ENCODE measurements at places on chromosomes 5 and 9.
A peak's percentile ranks its signal among the peaks of the same experiment; 100 is the strongest.

DNA sequence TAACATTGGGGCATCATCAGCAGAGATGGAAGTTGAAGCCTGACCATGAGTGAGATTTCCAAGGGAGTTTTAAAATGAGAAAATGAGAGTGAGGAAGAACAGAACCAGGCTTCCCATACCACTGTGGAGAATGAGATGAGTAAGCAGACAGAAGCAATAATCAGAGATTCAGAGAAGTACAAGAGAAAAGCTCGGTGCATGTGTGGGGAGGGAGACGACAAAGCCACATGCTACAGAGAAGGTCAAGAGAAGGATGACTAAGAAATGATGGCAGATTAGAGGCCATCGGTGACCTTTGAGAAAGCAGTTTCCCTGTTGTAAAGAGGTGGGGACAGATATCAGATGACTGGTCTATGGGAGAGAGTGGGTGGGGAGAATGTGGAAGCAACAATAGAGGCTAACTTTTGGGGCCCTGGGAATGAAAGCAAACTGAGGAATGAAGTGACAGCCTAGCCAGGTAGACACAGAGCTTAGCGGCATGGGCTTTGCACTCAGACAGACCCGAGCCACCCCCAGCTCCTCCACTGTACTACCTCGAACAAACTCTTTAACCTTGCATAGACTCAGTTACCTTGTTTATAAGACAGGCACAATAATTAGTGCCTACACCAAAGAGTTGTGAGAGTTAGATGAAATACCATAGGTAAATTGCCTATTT lies 207.7 kb downstream of the PIK3R1 start:
- no peak for DNase-seq

GRCh38 chr5:66171349-66172344 lies 27.5 kb downstream of the SREK1 start:
- peak; percentile 12 for DNase-seq

GRCh38 chr5:89343666-89344065 lies 460.7 kb upstream of the MEF2C start:
- no peak for DNase-seq

- peak; percentile 94 for DNase-seq
These were observed 6.1 kb downstream of the NOTCH1 start for GRCh38 chr9:136539427-136540421.

DNA sequence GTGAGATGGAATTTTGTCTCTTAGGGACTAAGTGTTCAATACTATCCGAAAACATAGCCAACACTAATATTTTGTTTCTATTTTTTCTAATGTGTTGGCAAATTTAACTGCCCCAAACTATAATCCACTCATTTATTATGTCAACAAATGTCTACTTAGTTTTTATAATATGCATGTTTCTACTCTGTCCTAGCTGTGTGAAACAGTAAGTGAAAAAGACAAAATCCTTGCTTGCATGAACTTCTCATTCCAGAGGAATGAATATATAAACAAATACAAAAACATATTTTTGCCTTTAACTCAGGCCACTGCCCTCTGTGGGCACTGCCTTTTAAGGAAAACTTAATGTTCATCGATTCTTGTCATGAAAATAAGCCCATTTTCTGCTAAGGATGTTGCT lies 1275.4 kb upstream of the CDH18 start:
- no peak for DNase-seq

GRCh38 chr9:111375817-111376564 lies 46.0 kb upstream of the OR2K2 start:
- DNase-seq: no peak

DNA sequence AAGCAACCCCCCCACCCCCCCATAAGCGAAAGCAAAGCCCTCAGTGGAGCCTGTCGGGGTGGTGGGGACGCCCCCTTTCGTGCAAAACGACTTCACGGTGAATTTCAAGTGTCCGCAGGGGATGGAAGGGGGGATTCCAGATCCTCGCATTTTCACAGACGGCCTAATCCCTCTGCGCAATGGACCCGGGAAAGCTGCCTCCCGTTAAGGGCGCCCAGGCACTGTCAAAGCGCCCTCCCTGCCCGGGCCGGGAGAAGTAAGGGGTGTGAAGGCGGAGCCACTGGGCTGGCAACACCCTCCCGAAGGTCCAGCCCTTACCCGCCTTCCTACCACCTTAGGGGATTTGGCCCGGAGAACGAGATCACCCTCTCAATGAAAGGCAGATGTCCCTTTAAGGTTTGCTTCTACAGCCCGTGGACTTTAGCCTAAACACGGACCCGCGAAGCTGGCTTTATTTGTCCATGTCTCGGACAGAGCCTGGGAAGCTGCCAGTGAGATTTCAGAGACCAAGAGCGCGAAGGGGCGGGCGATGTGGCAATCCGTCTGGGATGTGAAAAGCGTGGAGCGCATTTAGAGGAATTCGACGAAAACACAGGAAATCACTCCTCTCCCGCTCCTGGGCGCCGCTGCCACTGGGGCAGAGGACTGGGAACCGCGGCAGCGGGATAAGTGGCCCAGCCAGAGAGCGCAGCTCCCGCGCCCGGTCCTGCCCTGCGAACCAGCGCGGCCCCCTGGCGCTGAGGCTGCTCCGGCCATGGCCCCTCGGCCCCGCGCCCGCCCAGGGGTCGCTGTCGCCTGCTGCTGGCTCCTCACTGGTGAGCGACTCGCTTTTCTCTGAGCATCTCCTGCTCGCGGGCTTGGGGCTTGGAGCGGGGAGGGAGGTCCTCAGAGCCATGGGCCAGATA lies at the start of the genes ITGA1 and PELO:
ITGA1 (plus strand) TSS at position 317 of the 905 bp plus-strand sequence; CDS start at position 755, 438 bp downstream.
PELO (plus strand) TSS at position 317 of the 905 bp plus-strand sequence. CDS start 12,479 bp downstream, outside the sequence.
- peak; percentile 37 for DNase-seq

- DNase-seq: no peak
These were observed 72.5 kb downstream of the AP3B1 start for GRCh38 chr5:78221964-78222451.

DNA sequence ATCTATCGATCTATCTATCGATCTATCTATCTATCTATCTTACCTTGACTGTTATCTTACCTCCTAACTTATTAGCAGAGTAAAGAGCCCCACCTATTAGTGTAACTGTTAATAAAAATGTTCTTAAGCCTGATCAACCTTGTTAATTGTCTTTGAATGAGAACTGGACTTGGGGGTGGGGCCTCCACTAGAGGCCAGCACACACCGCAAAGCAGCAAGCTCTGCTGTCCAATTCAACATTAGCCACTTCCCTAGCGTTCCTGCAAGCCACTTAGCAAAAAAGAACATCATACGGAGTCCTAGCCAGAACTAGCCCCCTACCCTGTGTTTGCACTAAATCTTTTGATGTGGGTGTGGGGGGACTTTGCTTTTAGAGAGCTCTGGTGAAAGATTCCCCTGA lies 515.8 kb downstream of the KDM4C start:
- no peak for DNase-seq

DNA sequence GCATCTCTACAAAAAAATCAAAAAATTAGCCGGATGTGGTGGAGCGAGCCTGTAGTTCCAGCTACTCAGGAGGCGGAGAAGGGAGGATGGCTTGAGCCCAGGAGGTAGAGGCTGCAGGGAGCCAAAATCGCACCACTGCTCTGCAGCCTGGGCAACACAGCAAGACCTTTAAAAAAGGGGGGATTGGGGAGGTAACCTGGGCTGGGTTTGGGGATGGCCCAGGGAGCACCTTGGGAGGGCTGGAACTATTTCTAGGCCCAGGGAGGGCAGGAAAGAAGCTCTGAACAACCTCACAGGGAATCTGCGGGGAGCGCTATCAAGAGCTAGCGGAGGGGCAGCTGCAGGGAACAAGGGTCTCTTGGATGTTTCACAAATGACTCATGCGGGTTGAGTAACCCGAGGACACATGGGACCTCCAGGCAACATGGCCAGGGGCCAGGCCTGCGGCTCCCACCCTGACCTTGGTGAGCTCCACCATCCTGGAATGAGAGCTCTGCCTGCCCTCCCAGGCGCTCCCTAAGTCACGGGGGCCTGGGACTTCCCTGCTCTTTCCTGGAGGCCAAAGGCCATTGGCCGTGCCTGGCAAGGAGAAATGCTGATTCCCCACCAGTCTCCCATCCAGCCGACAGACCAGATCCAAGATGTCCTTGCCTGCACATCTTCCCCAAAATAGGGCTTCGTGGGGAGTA lies 23.4 kb downstream of the SARDH start:
- DNase-seq: no peak

DNA sequence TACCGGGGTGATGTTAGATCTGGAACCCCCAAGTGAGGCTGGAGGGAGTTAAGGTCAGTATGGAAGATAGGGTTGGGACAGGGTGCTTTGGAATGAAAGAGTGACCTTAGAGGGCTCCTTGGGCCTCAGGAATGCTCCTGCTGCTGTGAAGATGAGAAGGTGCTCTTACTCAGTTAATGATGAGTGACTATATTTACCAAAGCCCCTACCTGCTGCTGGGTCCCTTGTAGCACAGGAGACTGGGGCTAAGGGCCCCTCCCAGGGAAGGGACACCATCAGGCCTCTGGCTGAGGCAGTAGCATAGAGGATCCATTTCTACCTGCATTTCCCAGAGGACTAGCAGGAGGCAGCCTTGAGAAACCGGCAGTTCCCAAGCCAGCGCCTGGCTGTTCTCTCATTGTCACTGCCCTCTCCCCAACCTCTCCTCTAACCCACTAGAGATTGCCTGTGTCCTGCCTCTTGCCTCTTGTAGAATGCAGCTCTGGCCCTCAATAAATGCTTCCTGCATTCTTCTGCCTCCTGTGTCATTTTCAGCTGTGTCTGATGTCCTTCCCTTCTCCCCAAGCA lies 2.3 kb upstream of the MYOZ3 start:
- DNase-seq: no peak

GRCh38 chr9:20319641-20320337 lies 302.5 kb downstream of the MLLT3 start:
- no peak for DNase-seq

DNA sequence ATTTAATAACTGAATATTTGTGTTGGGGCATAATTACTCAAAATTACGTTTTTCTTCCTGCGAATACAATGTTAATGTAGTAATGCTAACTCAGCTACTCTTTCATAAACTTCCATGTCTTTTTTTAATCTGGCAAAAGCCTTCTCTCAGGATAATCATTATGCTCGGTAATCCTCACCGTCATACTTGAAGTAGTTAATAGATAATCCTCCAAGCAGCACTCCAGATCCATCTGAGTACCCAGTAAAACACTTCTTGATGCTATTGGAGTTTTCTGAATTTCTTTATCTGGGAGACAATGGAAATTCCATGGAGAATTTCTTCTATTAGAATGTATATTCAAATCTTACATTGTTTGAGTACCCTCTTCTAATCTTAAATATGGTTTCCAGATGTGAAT lies 34.3 kb downstream of the PARP8 start:
- DNase-seq: no peak

GRCh38 chr5:143886651-143887638 lies 75.0 kb downstream of the HMHB1 start:
- no peak for DNase-seq

- DNase-seq: no peak
These were observed 137.9 kb upstream of the PPP1R26 start for GRCh38 chr9:135341612-135342169.

DNA sequence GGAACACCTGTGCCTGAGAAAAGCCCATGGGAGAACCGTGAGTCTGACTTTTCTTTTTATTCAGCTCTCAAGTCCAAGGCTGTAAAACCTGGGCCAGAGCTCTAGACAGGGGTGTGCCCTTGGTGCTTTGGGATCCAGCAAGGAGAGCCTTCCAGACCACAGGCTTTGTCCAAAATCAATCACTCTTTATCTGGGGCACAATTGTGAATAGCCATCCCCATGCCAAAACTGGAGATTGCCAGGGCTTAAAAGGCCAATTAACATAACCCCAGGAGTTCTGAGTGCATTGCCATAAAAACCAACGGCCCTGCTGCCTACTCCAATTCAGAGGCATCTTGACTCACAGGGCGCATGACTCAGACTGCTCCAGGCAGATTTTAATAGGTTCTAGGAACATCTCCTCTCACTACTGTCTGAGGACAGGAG lies 391.8 kb downstream of the ARHGEF28 start:
- no peak for DNase-seq

GRCh38 chr9:26537211-26537610 lies 355.4 kb downstream of the CAAP1 start:
- DNase-seq: no peak

- no peak for DNase-seq
These were observed 47.3 kb downstream of the MED27 start for GRCh38 chr9:132032238-132032950.

- no peak for DNase-seq
These were observed 10.5 kb downstream of the LNPEP start for GRCh38 chr5:96946381-96946780.

- DNase-seq: peak; percentile 10
These were observed at the start of gene PTGR1 for GRCh38 chr9:111599092-111599954. PTGR1 (minus strand) TSS chr9:111599647; CDS start chr9:111597422, 2,225 bp downstream.

Data from stimulated activated CD4-positive, alpha-beta T cell treated with anti-CD3 and anti-CD28 coated beads, Interleukin-4, amount 100 ng/mL, for 48 hours (primary cell).